Fibroblast of villous mesenchyme (primary cell): ENCODE measurements at places on chromosomes 1 and 21.

DNA sequence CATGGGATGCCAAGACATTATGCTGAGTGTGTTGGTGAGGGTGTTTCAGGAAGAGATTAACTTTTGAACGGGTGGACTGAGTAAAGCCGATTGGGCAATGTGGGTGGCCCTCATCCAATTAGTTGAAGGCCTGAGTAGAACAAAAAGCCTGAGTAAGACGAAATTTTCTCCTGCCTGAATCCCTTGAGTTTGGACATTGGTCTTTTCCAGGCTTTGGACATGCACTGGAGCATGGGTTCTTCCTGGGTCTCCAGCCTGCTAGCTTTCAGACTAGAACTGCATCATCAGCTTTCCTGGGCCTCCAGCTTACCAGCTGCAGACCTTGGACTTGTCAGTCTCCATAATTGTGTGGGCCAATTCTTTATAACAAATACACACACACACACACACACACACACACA is 63.6 kb downstream of the NIBAN1 start:
- DNase-seq: peak; percentile 61

DNA sequence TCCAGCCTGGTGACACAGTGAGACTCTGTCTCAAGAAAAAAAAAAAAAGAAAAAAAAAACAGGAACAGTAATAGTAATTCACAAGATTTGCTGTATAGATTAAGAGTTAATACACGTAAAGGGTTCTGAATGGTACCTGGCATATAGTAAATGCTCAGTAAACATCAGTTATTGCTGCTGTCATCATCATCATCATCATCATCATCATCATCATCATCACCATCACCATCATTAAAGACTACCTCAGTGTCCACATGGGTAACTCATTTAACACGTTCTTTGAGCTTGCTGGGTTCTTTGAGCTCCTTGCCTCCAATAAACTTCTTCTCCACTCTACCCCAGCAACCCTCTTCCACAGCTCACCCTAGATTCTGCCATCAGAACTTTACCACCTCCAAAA is 55.0 kb downstream of the KIAA0319L start:
- no peak for DNase-seq

DNA sequence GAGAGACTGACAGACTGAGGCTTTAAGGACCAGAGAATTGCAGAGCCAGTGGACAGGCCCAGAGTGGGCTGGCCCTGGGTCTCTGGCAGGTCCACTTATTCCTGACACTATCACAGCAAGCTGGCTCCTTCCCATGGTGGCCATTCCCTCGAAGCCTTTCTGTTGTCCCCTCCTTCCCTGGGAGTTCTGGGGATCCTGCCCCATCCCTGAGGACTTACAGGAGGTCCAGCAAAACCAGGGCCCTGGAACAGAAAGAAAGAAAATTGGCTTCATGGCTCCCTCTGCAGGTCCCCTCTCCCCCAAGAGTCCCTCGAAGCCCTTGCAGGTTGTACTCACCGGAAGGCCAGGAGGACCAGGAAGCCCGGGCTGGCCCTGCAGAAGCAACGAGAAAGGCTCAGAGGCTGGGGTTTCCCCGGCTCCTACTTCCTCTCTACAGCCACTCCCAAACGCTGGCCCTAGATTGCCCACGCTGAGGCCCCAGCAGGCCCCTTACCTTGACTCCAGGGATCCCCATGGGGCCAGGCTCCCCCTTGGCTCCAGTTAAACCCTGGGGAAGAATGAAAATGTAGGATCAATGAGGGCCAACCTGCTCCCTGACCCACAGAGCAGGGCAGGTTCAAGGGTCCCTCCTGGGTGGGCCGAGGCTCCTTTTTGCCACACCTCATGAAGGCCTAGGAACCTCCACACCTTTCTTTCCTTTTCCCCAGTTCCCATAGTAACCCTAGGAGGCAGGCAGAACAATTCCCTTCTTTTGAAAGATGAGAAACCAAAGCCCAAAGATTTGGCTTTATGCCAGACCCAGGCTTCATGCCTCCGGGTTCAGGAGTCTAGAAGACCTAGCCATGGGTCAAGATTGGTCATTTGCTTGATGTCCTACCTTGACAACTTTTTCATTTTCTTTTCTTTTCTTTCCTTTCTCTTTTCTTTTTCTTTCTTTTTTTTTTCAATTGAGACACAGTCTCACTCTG is 4.6 kb downstream of the COL9A2 start:
- no peak for DNase-seq

DNA sequence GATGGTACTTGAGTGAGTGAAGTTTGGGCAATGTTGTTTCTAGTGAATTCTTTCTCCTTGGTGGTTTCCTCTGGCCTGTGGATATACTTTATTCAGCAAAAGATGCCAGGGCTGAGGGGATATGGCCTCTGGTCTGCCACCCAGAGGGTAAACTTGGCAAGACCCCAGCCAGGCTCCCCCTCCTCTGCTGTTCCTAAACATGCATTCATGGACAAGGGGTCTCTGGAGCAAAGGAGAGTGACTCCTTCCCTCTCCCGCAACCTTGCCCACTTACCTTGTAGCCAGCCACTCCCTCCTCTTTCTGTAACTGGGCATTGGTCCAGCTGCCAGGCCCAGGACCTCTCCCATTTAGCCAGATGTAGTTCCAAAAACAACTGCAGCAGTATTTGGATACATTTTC is 43.8 kb downstream of the RUNX3 start:
- no peak for DNase-seq

- DNase-seq: no peak
Measured at GRCh38 chr1:160858097-160858496, 4.6 kb downstream of the CD244 start.

GRCh38 chr1:194372266-194372665 is 1185.9 kb upstream of the B3GALT2 start:
- DNase-seq: no peak

DNA sequence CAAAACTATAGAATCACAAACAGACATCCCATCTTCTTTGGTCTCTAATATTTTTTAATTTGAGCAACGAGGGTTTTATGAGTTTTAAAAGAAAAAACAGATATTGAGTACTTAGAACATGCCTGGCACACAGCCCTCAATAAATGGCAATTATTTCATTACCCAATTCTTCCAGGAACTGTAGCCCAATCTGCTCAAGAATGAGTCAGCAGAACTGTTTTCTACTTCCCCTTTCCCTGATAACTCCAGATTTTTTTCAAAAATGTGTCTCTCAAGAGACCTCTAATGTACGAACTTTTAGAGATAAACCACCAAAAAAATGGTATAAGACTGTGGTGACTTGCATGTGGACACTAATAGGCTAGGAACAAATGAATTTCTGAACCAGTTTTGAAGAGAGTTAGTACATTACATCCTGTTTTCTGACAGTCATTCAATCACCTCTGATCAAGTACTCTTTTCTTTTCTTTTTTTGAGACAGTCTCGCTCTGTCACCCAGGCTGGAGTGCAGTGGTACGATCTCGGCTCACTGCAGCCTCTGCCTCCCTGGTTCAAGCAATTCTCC is 11.5 kb downstream of the ABL2 start:
- peak; percentile 65 for DNase-seq

GRCh38 chr1:237873487-237874211 is 17.1 kb downstream of the ZP4 start:
- DNase-seq: peak; percentile 31
